Stimulated activated CD4-positive, alpha-beta T cell treated with anti-CD3 and anti-CD28 coated beads, Interleukin-2, amount 100 ng/mL, for 4 hours (primary cell): ENCODE measurements at places on chromosomes 3 and 15.

GRCh38 chr3:49567406-49567805 lies 13.1 kb downstream of the BSN start:
- no peak for DNase-seq

GRCh38 chr3:72015463-72015862 lies 230.5 kb upstream of the PROK2 start:
- no peak for DNase-seq

DNA sequence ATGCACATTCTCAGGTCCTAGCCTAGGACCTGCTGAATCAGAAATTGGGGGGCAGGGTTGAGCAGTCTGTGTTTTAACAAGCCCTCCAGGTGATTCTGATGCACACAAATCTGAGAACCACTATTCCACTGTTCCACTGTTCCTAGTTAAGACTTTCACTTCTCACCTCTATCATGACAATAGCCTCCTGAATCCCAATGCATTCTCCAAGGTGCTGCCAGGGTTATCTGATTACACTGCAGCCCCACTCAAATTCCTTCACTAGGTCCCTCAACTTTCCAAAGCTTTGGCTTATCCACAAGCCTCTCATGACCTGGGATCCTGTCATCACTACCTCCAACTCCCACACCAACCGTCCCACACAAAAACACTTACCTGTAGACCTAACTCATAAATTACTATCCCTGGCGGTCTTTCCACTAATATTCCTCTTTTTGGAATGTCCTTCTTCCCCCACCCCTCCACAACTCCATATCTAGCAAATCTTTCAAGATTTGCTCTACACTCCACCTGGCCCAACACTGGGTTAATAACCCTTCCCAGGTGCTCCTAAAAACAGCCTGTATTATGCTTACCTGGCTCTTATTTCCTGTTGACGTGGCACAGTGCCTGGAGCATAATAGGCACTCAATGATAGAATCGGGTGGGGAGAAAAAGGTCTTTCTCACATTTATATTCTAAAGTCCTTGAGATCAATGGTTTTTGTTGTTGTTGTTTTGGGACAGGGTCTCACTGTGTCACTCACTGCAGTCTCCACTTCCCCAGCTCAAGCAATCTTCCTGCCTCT lies 27.2 kb downstream of the TBL1XR1 start:
- no peak for DNase-seq

GRCh38 chr3:65381496-65382010 lies 657.2 kb downstream of the MAGI1 start:
- no peak for DNase-seq

GRCh38 chr3:152252755-152253154 lies 16.0 kb upstream of the MBNL1 start:
- DNase-seq, result no peak

DNA sequence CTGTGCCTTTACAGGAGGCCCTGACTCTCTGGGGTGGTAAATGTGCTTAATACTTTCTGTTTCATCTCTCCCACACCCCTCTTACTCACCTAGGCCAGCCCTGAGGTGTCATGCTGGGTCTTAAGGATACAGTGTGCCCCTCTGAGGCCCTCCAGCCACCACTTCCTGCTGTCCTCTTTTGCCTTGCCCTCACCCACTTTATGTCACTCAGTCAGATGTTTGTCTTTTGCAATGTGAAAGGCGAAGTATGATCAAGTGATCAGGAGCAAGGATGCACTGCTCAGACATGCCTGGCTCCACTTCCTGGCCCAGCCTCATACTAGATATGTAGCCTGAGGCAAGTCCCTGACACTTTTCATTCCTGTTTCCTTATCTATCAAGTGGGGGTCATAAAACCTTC lies 339.0 kb upstream of the NR2E3 start:
- DNase-seq, result no peak
